ENCODE measurements at places on chromosomes 6 and 20. TPM values are rescaled to one million over a fixed set of nuclear protein-coding genes. Genes with fewer than 3 reads are reported as not detected.
A peak's percentile ranks its signal among the peaks of the same experiment; 100 is the strongest.

The EYA2 gene
- 3.2 TPM for total RNA-seq

- DNase-seq = peak; percentile 64
- H3K36me3 ChIP-seq = no peaks in the 10 kb centered on the region
- H3K4me3 ChIP-seq = no peak overlapping the region
- no peak overlapping the region for H3K27ac ChIP-seq
Measured at GRCh38 chr6:51265426-51265825, 446.8 kb downstream of the TFAP2B start.

DNA sequence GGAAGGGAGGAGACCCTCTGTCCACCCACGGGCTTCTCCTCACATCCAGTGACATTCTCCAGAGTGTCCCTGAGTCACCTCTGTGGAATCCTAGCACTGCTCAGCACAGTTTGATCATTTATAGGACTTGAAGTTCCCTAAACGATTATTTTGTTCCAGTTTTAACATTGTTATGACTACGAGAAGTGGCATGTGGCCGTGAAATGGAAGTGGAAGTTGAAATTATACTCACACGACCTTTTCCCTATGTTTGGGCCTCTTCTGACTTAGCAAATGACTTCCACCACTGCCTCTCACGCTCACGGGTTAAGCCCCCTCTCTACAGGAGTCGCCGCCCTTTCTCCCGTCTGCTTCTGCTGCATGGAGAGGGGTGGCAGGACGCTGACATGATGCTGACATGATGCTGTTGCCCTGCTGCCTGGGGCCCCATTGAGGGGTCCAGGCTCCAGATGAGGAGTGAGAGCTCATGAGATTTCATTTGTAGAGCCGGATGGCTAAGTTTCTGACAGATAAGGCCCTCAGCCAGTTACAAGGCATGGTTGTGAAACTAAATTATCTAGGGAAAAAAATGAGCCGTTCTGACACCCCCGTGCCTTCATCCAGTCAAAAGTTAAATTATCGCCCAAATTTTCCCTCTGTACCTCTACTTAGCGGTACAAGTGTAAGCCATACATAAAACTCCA is 153.6 kb upstream of the UST start:
- no peaks in the 10 kb centered on the region for H3K36me3 ChIP-seq
- H3K27me3 ChIP-seq = no peaks in the 10 kb centered on the region
- DNase-seq = no peak

GRCh38 chr20:53902968-53903651 is 167.3 kb downstream of the BCAS1 start:
- DNase-seq = no peak
- peaks cover 30% of the 10 kb centered on the region for H3K4me1 ChIP-seq
- H3K4me3 ChIP-seq = no peak overlapping the region
- H3K27ac ChIP-seq = no peak overlapping the region
- H3K27me3 ChIP-seq = no peaks in the 10 kb centered on the region
- H3K36me3 ChIP-seq = no peaks in the 10 kb centered on the region

DNA sequence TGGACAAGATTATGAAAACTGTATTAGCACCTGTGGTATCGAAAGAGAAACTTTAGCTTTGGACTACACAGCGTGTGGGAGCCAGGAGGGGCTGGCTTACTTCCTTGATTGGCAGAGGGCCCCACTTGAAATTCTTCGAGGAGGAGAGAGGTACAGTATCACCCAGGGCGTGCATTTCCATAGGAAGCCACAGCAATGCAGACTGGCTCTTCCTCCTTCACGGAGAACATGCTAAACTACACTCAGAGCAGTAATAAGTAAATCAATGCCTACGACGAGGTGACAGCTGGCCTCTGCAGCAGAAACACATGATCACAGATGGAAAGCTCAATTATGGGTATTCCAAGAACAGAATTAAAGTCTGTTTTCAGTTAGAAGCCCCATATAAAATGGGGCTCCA is 44.2 kb downstream of the MYLK4 start:
- no peak for DNase-seq

DNA sequence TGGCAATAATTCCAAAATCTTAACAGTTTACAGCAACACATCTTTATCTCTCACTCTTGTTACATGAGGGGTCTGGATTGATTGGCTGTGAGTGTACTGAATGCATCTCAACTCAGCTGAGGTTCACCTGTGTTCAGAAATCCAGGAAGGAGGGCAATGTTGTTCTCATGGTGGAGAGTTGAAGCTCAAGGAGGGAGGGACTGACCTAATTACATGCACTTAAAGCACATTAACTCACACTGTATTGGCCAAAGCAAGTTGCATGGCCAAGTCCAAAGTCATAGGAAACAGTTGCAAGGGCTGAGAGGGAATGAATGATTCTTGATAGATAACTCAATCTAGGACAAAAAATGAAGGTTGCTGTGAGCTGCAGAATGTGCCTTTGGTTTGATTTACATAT is 102.2 kb downstream of the DOK5 start:
- DNase-seq = no peak
- no peaks in the 10 kb centered on the region for H3K27me3 ChIP-seq
- H3K4me3 ChIP-seq = no peak overlapping the region

DNA sequence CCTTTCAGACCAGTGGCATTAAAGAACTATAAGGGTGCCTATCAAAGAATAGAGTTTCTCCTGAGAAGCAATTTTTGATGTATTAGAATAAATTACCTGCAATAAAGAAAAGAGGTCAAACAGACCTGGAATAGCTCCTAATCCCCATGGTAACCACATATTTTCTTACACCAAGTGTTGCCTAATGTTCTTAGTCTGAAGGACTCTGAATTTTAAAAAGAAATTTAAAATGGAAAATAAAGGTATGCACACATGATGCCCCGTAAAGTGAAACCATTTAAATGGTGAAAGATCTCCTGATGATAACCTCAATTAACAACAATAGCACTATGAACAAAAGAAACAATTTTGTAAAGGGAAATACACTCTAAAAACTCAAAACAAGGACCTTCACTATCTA is 55.1 kb upstream of the LOC128125822 start:
- no peak for DNase-seq
- H3K36me3 ChIP-seq = no peaks in the 10 kb centered on the region
- no peak overlapping the region for H3K4me3 ChIP-seq
- H3K27me3 ChIP-seq = no peaks in the 10 kb centered on the region
- H3K4me1 ChIP-seq = no peaks in the 10 kb centered on the region
- no peak overlapping the region for H3K27ac ChIP-seq

The ECT2L gene
- not detected for total RNA-seq

DNA sequence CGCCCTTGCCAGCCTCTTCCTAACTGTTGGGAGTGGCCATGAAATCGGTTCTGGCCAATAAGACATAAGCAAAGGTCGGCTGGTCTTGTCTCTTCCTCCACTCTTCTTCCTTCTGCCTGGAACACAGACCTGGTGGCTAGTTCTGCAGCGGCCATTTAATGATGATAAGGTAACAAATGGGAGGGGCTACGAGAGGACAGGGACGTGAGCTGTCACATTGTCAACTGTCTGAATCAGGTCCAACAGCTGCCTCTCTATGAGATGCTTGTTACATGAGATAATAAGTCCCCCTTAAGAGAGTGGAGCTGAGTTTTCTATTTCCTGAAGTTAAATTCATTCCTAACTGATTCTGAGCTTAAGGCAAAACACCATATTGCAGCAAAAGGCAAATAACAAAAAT is 12.5 kb upstream of the TMEM242 start:
- H3K4me3 ChIP-seq = no peak overlapping the region
- H3K36me3 ChIP-seq = no peaks in the 10 kb centered on the region
- H3K4me1 ChIP-seq = no peaks in the 10 kb centered on the region
- no peak overlapping the region for H3K27ac ChIP-seq

DNA sequence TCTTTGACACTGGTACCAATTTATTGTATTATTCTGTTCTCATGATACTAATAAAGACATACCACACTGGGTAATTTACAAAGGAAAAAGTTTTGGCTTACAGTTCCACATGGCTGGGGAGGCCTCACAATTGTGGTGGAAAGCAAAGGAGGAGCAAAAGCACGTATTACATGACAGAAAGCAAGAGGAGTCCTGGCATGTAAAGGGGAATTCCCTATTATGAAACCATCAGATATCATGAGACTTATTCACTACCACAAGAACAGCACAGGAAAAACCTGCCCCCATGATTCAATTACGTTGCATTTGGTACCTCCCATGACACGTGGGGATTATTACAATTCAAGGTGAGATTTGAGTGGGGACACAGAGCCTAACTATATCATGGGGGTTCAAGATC is 43.4 kb downstream of the SLC22A2 start:
- H3K4me3 ChIP-seq = no peak overlapping the region
- DNase-seq = no peak
- no peak overlapping the region for H3K27ac ChIP-seq
- H3K4me1 ChIP-seq = no peaks in the 10 kb centered on the region
- H3K36me3 ChIP-seq = no peaks in the 10 kb centered on the region

DNA sequence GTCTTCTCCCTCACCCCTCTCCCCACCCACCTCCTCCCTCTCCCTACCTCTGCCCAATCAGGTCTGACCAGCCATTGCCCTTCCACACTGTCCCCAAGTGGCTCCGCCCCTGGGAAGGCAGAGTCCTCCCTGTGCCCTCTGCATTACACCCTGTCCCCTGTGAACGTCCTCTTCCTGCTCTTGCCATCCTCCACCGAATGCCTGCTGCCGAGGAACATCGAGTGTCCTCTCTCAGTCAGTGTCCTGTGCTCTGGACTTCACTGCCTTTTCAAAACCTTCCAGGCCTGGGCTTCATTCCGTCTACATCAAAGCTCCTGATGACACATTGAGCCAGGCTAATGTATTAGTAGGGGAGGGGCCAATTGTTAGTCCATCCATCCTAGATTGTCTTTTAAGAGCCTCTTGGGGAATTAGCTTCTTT is 3.3 kb upstream of the PACSIN1 start:
- peaks cover 19% of the 10 kb centered on the region for H3K27me3 ChIP-seq
- H3K36me3 ChIP-seq = no peaks in the 10 kb centered on the region
- peaks cover 15% of the 10 kb centered on the region for H3K4me1 ChIP-seq
- H3K4me3 ChIP-seq = no peak overlapping the region
- H3K27ac ChIP-seq = no peak overlapping the region
- DNase-seq = no peak

- H3K4me1 ChIP-seq = peaks cover 30% of the 10 kb centered on the region
- no peak for DNase-seq
- H3K27me3 ChIP-seq = no peaks in the 10 kb centered on the region
- H3K36me3 ChIP-seq = peaks cover 22% of the 10 kb centered on the region
Measured at GRCh38 chr6:108685970-108686369, 125.3 kb downstream of the FOXO3 start.

DNA sequence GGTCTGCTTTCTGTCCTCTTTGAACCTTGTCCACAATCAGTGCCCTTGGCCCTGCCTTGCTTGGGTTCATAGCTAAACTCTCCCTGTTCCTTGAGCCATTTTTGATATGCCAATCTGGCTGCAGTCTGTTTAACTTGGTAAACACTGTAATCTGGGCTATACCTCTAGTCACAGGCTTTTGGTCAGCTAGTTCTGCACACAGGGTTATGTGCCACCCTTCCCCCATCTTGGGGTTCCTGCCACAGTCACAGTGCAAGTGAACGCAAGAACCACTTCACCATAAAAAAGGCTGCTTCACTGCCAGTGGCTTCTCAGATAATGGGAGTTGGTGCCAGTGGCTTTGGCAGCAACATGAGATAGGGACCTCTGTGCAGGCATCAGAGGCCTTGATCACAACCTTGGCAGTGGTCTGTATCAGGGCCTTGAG is 10.9 kb upstream of the ATRN start:
- no peaks in the 10 kb centered on the region for H3K36me3 ChIP-seq
- H3K4me3 ChIP-seq = no peak overlapping the region
- H3K27ac ChIP-seq = no peak overlapping the region
- DNase-seq = no peak

- H3K27ac ChIP-seq = no peak overlapping the region
- H3K36me3 ChIP-seq = no peaks in the 10 kb centered on the region
- H3K27me3 ChIP-seq = peaks cover 82% of the 10 kb centered on the region
- no peak for DNase-seq
Measured at GRCh38 chr20:63094767-63095499, 88.2 kb upstream of the BHLHE23 start.

Measured in sigmoid colon (tissue), 7 donors.